Progenitor cell of endocrine pancreas (in vitro differentiated cells): ENCODE measurements at places on chromosomes 3 and 15.

- DNase-seq, result no peak
These were observed 19.2 kb downstream of the FOXP1 start for GRCh38 chr3:71564361-71564760.

DNA sequence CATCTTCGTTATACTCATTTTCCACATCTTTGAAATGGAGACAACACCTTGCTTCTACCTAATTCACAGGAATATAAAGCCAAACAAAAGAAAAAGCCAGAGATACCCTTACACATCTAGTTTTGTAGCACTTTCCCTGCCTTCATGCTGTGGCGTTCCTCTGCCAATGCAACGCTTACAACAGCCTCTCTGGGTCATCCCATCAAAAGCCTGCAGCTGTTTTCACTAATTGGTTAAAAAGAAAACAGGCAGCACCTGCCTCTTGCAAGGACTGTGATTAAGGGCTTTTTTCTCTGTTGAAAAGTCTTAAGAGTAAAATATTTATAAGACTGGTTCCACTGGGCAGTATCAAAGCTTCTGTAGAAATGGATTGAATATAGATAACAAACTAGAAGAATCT, 120.3 kb downstream of the FMN1 start:
- DNase-seq, result no peak

DNA sequence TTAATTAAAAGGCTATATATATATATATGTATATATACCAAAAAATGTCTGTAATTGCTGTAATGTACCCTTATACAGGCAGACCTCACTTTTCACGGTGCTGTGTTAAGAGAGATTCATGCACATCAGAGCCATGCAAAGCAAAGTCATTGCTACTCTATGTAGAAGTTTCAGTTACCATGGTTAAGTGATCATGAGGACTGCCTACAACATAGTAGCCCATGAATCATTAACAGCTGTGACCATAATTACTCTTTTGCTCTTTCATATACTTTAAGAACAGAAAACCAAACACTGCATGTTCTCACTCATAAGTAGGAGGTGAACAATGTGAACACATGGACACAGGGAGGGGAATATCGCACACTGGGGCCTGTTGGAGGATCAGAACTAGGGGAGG, 225.3 kb upstream of the EPHA3 start:
- DNase-seq, result no peak

- DNase-seq, result no peak
These were observed 113.8 kb upstream of the KCNMB2 start for GRCh38 chr3:178422406-178422805.

- DNase-seq, result no peak
These were observed 71.5 kb upstream of the KLF13 start for GRCh38 chr15:31255176-31255510.

GRCh38 chr3:153090973-153091372, 71.1 kb upstream of the RAP2B start:
- no peak for DNase-seq

DNA sequence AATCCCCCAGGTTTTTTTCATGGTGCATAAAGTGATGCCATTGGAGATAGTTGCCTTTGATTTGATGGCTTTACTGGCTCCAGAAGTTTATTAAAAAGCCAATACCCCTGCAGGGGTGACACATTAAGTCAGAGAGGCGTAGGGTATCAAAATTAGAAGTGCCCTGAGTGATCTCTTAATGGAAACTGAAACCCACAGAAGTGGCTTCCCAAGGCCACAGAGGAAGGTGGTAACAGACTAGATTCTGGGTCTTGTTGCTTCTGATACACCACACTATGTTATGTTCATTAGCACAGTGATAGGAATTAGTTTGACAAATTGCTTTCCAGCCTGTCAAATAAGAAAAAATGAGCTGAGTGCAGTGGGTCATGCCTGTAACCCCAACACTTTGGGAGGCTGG, 112.3 kb downstream of the IQCH start:
- no peak for DNase-seq

GRCh38 chr15:82135638-82136037, 89.8 kb upstream of the MEX3B start:
- no peak for DNase-seq

DNA sequence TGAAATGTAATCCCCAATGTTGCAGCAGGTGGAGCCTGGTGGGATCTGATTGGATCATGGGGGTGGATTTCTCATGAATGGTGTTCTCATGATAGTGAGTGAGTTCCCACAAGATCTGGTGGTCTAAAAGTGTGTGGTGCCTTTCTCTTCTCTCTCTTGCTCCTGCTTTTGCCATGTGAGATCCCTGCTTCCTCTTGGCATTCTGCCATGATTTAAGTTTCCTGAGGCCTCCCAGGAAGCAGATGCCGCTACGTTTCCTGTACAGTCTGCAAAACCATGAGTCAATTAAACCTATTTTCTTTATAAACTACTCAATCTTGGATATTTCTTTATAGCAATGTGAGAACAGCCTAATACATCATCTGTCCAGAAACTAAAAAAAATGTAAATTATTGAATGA, 298.3 kb downstream of the MEX3B start:
- DNase-seq, result no peak

GRCh38 chr3:100096866-100097265, 17.4 kb downstream of the FILIP1L start:
- DNase-seq, result no peak

DNA sequence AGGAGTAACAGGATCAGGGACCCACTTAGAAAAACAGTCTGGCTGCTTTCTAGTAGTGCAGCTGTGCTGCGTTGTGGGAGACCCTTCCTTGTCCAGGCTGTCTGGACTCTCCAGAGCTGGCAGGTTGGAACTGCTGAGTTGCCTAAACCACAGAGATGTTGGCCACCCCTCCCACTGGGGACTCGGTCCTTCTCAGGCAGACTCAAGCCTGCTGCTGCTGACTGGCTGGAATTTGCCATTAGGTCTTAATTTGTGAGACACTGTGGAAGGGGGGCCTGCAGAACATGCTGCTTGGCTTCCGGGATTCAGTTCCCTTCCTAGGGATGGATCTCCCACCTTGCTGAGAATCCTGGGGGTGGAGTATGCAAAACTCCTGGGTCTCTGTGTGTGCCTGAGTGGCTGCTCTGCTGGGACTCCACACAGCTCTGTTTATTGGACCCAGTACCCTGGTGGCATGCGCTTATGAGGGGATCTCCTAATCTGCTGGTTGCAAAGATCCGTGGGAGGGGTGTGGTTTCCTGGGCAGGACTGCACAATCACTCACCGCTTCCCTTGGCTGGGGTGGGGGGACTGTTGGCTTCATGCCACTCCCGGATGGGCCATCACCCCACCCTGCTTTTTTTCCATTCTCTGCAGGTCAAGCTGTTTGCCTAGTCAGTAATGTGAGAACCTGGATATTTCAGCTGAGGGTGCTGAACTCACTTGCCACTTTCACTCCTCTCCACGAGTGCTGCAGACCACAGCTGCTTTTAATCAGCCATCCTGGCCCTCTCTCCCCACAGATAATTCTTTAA, 150.5 kb downstream of the CFAP20DC start:
- DNase-seq, result no peak
